Activated T-cell treated with anti-CD3 and anti-CD28 coated beads, Interleukin-2, amount 50 U/mL, for 48 hours (primary cell): ENCODE measurements at places on chromosomes 12 and 14.

- no peak for DNase-seq
These were observed 7.7 kb downstream of the RACGAP1 start for GRCh38 chr12:50017641-50018040.

GRCh38 chr14:89288114-89288513 lies 128.9 kb downstream of the FOXN3 start:
- no peak for DNase-seq

DNA sequence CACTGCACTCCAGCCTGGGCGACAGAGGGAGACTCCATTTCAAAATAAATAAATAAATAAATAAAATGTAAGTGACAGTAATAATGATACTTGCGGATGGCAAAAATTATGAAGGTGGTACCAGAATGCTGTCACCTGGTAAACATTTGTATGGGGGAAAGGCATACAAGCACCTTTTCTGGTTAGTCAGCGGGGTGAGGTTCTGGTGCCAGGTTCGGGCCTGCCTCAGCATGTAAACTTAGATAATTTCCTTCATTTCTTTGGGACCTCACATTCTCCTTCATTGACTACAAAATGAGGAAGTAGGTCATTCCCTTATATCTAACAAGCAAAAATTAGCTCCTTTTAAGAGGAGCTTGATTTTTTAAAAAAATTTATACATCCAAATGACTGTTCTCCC lies 10.8 kb downstream of the VTI1B start:
- no peak for DNase-seq

DNA sequence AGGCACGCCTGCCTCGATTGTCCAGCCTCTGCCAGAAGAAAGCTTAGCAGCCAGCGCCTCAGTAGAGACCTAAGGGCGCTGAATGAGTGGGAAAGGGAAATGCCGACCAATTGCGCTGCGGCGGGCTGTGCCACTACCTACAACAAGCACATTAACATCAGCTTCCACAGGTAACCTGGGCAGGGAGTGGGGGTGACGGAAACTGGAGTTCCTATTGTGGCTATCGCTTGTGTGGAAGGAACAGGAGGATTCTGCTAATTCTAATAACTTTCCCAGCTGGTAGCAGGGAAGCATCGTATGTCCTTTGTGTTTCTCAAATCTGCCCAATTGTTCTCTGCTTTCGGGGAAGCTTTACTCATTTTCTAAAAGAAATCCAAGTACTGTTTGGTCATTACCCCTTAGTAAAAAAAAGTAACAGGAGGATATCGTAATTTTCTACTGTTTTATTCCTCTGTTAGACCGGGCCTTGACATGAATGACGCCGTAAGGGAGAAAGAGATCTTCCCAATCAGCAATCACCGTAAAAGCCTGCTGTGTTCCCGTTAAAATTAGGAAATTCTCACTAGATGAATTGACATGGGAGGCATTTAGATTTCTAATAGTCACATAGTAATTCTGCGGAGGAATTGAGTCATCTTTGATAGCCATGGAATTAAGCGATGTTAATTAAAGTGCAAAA lies 449 bp downstream of the THAP2 start:
- no peak for DNase-seq

GRCh38 chr12:101680240-101680639 lies 17.2 kb upstream of the CHPT1 start:
- DNase-seq = no peak

GRCh38 chr12:116640281-116640680 lies 81.1 kb downstream of the MAP1LC3B2 start:
- no peak for DNase-seq

- no peak for DNase-seq
These were observed 11.5 kb downstream of the OAS2 start for GRCh38 chr12:112989806-112990205.

GRCh38 chr12:107530701-107531100 lies 154.9 kb upstream of the PWP1 start:
- no peak for DNase-seq

DNA sequence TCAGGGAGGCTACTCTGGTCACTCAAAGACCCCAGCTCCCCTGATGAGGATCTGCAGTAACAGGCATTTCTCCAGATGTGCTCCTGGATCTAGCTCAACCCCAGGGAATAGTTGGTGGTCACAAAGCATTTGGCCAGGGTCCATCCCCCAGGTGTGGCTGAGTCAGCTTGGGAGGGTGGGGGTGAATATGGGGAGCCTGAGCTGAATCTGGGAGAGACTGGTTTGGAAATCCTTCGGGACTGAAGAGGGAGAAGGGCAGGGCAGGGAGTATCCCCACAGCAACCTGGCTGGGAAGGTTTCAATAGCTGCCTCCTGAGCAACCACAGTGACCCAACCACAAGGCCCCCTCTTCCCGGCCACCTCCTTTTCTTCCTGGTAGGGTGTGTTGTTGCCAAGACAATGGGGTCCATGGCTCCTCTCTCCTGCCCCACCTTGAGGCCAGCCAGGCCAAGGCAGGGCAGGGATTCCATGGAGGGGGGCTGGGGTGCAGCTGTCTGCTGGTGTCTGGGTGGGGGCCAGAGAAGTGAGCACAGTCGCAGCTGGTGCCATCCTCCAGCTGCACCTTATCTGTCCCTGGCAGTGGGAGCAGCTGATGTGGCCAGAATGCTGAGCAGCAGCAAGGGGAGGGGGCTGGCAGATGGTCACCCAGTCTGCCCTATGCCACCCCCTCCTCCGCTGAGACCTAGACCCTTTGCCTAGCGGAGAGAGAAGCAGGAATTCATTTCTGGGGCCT lies 5.5 kb downstream of the ASIC1 start:
- DNase-seq = no peak

GRCh38 chr12:49138587-49138986 lies 7.4 kb upstream of the TUBA1B start:
- DNase-seq = no peak

- DNase-seq = no peak
These were observed 83.6 kb downstream of the ANO2 start for GRCh38 chr12:5861416-5861815.

GRCh38 chr12:40149673-40150260 lies 43.9 kb upstream of the SLC2A13 start:
- no peak for DNase-seq

- no peak for DNase-seq
These were observed 30.9 kb downstream of the BICDL1 start for GRCh38 chr12:120019938-120020337.

DNA sequence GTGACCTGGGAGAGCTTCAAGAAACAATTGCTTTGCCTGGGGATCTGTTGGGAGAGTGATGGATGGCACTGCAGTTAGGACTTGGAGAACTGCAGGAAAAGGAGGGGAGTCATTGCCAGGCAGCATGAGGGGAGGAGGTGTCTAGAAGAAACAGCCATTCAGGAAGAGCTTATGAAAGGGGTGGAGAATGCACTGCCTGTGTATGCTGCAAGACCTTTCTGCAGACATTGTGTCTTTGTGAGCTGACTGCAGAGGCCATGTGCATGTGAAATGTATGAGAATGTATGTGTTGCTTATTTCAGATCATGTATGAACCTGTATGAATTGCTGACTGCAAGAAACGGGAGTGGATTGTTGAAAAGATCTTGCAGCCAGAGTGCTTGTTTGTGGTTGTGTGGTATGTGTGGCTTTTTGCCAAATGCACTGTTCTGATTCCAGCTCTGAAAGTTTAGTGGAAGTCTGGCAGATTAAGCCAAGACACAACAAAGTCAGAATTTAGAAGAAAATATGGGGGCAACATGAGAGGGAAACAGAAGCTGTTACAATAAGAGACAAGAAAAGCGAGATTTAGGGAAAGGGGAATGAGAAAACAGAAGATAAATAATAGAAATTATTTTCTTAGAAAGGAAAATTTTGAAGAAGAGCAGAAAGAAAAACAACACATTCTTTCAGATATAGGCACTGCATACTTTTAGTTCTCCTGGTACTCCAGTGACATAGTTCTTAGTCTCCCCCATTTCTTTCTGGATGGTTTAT lies 9.8 kb upstream of the RIMKLB start:
- DNase-seq = no peak

GRCh38 chr12:54427106-54427505 lies 8.0 kb upstream of the ITGA5 start:
- no peak for DNase-seq

- no peak for DNase-seq
These were observed 38.7 kb downstream of the GLT8D2 start for GRCh38 chr12:104011253-104011652.

DNA sequence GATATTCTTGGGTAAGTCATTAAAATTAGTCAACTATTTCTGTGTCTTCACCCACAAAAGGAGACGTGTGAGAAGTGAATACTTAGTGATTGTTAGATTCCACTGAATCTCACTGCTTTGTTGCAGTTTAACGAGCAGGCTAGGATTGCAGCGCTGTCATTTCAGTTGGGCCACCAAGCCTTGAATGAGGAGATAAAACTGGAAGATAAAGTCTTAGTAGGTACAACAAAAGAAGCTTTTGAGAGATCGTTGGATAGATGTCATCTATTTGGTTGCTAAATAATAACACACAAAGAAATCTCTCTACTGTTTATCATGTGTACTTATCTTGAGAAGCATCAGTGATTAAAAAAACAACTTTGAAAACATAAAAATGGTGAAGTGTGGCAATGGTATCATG lies 132.3 kb downstream of the RGS6 start:
- no peak for DNase-seq

GRCh38 chr12:52322069-52322468 lies 871 bp upstream of the KRT83 start:
- DNase-seq = no peak

- no peak for DNase-seq
These were observed 17.9 kb upstream of the TC2N start for GRCh38 chr14:91885113-91885712.

- DNase-seq = no peak
These were observed at the start of gene NOS1 for GRCh38 chr12:117361347-117361751. NOS1 (minus strand) TSS chr12:117361626; CDS start chr12:117331069, 30,557 bp downstream.

GRCh38 chr12:131716282-131716681 lies 5.4 kb downstream of the SFSWAP start:
- DNase-seq = no peak

DNA sequence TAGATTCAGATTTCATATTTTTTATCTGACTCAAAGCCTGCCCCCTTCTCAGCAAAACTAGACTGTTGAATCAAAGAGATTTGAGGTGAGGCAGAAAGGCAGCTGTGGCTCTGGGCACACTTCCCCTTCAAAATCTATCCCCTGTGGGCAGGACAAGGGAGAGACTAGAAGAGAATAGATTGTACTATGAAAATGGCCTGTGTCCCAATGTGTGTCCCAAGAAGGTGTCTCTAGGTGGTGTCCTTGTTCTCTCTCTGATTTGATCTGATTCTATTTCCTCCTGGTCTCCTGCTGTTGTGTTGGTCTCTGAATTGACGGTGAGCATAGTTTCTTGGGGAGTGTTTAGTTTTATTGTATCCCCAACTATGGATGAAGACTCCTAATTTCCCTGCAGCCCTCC lies 565.8 kb upstream of the ATP2B1 start:
- DNase-seq = no peak

DNA sequence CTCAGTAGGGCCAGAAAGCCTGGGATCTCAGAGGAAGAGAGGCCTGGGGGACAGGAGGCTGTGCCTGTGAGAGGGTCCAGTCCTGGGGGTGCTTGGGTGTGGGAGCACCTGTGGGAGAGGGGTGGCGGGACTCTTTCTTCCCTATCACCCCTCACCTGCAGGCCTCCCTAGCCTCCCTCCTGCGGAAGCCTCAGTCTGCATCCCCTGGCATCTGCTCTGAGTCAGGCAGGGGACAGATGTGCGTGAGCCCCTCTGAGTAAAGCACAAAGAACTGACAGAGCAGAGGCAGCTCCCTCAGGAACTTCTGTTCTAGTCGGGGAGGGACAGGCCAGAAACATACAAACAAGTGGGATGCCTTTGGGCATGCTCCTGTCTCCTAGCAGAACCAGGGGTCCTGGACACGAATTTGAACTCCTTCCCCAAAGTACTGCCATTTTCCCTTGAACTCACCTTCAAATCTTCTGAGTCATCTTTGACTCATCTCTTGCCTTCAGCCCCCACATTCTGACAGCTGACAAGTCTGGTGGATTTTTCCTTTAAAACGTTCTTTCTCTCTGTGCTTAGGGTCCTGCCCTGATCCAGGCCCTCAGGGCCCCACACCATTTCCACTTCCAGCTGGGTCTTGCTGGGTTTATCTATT lies 8.5 kb upstream of the HSP90AA1 start:
- peak; percentile 32 for DNase-seq

- no peak for DNase-seq
These were observed 28.4 kb upstream of the TOMM20L start for GRCh38 chr14:58367296-58367695.

DNA sequence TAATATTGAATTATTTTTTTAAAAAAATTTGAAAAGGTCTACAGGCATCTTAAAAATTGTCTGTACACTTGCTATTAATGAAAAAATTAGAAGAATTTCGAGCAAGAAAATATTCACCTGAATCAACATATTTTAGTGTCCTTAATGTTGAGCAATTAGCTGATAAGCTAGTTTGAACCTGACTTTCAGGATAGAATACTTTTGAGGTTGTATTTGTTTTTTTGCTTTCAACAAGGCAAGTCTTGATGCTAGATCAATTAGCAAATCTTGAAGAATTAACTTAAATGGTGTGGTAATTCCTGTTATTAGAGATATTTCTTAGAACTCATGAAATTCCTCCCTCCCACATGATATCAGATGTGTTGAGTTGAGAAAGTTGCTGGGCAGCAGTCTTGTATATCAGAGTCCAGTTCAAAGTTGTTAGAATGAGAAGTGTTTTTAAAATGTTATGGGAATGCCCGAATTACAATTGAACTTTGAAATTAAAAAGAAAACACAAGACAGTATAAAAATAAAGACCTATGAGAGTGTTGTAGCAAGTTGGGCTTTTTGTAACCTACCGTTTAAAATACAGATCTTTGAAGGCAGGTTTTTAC lies 119.2 kb downstream of the TRMT5 start:
- no peak for DNase-seq

- no peak for DNase-seq
These were observed 15.1 kb downstream of the EPYC start for GRCh38 chr12:90989686-90990111.

DNA sequence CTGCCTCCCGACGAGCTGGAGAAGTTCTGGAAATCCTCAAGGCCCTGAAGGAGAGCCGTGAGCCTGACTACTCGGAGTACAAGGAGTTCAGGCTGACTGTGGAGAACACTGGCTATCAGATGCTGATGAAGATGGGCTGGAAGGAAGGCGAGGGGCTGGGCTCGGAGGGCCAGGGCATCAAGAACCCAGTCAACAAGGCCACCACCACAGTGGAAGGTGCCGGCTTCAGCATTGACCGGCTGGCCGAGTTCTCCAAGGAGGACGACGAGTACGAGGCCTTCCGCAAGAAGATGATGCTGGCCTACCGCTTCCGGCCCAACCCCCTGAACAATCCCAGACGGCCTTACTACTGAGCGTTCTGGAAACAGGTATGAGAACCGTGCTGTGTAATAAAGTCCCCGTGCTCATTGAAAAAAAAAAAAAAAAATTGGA lies 366.1 kb upstream of the ATXN7L3B start:
- DNase-seq = no peak

DNA sequence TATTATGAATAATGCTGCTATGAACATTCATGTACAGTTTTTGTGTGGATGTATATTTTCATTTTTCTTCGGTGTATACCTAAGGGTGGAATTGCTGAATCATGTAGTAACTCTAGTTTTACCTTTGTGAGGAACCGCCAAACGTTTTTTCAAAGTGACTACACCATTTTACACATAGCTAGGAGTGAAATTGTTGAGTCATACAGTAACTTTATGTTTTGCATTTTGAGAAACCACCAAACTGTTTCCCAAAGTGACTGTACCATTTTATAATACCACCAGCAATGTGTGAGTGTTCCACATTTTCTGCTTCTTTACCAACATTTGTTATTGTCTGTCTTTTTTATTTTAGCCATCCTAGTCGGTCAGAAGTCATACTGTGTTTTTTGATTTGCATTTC lies 3.1 kb upstream of the TPH2 start:
- no peak for DNase-seq

- DNase-seq = no peak
These were observed 27.4 kb downstream of the TMEM63C start for GRCh38 chr14:77208979-77209318.
